Glomerular endothelial cell (primary cell): ENCODE measurements at places on chromosomes 6 and 20.

GRCh38 chr6:38708496-38708895 is 5.6 kb upstream of the GLO1 start:
- no peak for DNase-seq

GRCh38 chr20:33516882-33517281 is 27.0 kb downstream of the CBFA2T2 start:
- DNase-seq: no peak

DNA sequence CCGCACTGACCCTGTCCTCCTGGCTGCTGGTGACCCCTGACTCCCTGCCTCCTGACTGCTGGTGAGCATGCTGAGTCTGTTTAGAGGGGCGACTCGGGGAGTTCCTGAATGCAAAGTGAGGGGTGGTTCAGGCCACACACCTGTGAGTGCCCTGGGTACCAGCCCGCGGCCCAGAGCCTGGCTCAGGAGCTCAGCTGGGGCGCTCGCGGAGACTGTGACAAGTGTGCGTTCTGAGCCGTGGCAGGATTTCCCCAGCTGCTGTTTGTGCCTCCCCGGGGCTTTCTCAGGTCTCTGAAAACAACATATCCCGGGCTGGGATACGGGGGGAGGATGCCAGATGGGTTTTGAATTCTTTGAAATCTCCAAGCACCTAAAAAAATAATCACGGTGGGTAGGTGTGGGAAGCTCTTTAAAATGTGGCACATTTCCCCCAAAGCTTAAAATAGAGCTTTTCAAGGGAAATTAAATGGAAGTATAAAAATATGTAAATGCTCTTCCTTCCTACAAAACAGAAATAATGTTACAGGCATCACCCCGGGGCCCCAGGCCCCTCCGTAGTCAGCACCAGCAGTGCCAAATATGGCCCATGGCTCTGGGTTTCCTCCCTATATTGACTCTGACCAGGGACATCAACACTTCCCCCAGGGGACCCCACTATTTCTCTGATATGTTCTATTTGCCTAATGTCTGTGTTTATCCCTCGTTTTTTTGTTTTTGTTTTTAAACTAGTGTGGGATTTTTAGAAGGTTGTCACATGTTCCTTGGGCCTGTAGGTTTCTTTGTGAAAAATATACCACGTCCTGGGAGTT is 49.9 kb upstream of the TAGAP start:
- DNase-seq: no peak

GRCh38 chr6:23212398-23212797 is 643.0 kb downstream of the HDGFL1 start:
- DNase-seq: no peak

- no peak for DNase-seq
Observed at GRCh38 chr6:14499841-14500240, 382.3 kb downstream of the CD83 start.

- no peak for DNase-seq
Observed at GRCh38 chr6:135871878-135872277, 20.4 kb downstream of the PDE7B start.
